ENCODE measurements at places on chromosomes 16 and 17.

GRCh38 chr17:44385287-44386181 is 3.9 kb downstream of the ITGA2B start:
- DNase-seq: peak; percentile 95

- no peak for DNase-seq
These were observed 32.2 kb downstream of the RNF157 start for GRCh38 chr17:76208120-76208519.

DNA sequence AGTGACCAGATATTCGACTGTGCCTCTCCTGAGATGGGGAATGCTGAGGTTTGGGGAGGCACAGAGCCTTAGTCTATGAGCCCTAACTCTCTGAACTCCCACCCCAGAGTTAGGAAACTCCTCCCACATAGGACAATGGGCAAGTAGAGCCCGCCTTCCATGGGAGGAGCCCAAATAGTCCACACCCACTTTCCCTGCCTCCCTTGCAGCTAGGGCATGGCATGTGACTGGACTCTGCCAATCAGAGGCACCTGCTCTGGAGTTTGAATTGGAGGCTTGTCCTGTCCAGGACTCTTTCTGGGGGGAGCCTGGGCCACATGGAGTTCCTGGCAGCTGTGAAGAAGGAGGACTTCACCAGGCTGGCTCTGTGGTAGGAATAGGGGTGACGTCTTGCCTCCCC is 48.4 kb downstream of the SOCS1 start:
- no peak for DNase-seq

DNA sequence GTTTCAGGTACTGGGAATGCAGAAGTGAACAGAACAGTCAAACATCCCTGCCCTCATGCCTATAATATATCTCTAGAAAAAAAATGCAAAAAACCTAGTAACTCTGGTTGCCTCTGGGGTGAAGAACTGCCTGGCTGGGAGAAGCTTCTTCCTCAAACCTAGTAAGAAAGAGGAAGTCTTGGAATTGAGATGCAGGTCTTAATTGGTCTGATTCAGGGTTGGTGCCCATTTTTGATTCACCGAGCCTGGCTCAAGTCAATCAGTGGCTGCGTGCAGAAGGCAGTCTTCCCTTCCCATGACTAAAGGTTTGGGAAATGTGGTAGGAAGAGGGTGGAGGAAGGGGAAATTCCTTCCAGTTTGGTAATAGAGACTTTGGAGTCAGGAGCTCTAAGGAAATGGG is 22.4 kb downstream of the CDRT15 start:
- DNase-seq: no peak

GRCh38 chr17:79220201-79220712 is 145.6 kb downstream of the ENGASE start:
- no peak for DNase-seq

GRCh38 chr17:78255953-78256706 is 24.7 kb downstream of the TMEM235 start:
- no peak for DNase-seq

GRCh38 chr16:17940584-17941364 is 395.8 kb downstream of the NPIPA8 start:
- no peak for DNase-seq

- no peak for DNase-seq
These were observed 260.6 kb upstream of the RPL38 start for GRCh38 chr17:73942703-73943415.

DNA sequence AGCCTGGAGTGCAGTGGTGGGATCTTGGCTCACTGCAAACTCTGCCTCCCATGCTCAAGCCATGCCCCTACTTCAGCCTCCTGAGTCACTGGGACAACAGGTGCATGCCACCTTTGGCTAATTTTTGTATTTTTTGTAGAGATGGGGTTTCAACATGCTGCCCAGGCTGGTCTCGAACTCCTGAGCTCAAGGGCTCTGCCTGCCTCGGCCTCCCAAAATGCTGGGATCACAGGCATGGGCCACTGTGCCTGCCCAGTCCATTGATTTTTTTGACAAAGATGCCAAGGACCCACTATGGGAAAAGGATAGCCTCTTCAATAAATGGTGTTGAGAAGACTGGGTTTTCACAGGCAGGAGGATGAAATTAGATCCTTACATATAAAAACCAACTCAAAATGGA is 10.8 kb upstream of the ADCY7 start:
- no peak for DNase-seq

DNA sequence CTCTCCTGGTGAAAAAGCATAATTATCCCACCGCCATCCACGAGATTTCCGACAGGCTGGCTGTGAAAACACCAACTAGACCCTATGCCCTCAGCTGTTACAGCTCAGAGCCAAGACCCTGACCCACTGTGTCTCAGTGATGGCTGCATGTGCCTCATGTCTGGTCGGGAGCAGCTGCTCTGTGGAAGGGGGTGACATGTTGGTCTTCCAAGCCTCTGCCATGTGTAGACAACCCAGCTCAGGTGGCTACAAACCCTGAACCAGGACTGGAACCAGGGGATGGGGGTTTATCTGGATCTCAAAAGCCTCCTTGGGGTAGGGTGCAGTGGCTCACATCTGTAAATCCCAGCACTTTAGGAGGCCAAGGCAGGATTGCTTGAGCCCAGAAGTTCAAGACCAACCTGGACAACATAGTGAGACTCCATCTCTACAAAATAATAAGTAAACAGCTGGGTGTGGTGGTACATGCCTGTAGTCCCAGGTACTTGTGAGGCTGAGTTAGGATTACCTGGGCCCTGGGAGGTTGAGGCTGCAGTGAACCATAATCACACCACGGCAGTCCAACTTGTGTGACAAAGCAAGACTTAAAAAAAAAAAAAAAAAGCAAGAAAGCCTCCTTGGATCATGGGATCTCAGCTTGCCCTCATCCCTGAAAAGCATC is 220.3 kb downstream of the CPPED1 start:
- DNase-seq: no peak
